ENCODE measurements at places on chromosomes 12 and 14.

GRCh38 chr12:70028918-70029317 lies 203.9 kb downstream of the MYRFL start:
- no peak for DNase-seq

- DNase-seq: no peak
Observed at GRCh38 chr12:59859171-59859510, 263.3 kb downstream of the SLC16A7 start.

GRCh38 chr12:66140731-66141130 lies 10.2 kb upstream of the LLPH start:
- no peak for DNase-seq

DNA sequence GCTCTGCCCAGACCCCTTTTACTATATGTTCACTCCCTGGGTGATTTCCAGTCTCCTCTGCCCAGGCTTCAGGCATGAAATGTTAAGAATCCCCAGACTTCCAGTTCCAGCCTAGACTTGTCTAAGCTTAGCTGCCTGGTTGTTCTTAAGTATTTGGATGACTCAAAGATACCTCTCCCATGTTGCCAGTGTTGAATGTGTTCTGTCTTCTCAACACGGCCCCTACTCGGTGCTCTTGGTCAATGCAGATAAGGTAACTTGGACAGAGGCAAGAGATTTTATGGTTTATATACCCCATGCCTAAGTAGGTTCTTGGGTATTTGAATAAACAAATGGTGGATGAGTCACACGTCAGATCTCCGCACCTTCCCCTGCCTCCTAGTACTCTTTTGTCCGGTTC lies 13.6 kb downstream of the PIWIL1 start:
- no peak for DNase-seq

DNA sequence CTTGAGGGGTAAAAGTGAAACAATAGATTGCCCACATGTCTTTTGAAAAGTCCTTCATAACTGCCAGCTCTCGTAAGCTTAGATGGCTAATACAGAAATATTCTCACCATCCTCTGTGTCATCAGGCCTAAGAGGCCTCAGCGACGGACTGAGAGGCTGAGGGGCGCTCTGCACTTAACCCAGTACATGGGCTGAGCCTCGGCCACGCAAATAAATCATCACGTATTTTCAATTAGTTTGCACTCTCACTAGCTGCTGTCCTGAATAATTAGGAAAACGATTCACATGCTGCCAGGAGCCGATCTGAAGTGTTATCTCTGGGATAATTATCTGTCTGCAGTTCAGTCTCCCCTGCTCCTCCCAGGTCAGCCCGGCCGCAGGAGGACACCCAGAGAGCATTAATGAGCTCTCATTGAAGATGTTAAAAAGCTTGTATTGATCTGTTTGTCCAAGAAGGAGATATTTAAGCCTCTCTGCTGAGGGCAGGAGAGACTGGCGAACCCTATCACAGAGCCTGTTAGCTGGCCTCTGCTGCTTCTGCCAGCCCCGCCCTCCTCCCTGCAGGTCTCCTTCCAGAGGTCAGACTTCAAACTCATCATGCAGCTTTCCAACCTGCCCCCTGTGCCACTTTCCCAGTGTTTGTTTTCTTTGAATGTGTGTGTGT lies 1051.3 kb downstream of the VRK1 start:
- no peak for DNase-seq

GRCh38 chr12:77682488-77682887 lies 148.2 kb upstream of the NAV3 start:
- no peak for DNase-seq

- DNase-seq: no peak
Observed at GRCh38 chr14:78835909-78836308, 665.7 kb downstream of the NRXN3 start.

DNA sequence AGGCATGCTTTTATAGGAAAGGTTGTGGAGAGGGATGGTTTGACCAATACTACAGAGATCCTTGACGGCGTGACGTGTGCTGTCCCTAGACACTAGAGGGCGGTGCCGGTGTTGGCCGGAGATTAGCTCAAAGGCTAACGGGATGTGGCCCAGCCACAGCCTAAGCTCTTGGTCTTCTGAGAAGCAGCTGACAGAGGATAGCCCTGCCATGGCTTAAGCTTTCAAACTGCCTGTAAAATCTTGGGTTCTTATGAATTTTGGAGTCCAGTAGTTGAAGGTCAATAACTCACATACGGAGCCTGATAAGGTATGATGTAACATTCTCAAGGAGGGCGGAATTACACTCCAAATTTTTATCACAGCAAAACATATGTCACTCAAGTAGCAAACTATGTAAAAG lies 515.7 kb upstream of the ATXN7L3B start:
- no peak for DNase-seq

GRCh38 chr12:91988086-91988923 lies 157.3 kb downstream of the BTG1 start:
- no peak for DNase-seq

GRCh38 chr12:132176920-132177551 lies 32.8 kb downstream of the NOC4L start:
- no peak for DNase-seq

Measured in stimulated activated CD4-positive, alpha-beta T cell treated with anti-CD3 and anti-CD28 coated beads, Interleukin-12 subunit alpha, Interleukin-12 subunit beta, amount 100 ng/mL, for 48 hours (primary cell).